RPMI7951 (cell line): ENCODE measurements at places on chromosomes 4 and X. TPM values are rescaled to one million over a fixed set of nuclear protein-coding genes. Genes with fewer than 3 reads are reported as not detected.

Gene GRIA2
- not detected in 2 replicates for total RNA-seq

Gene TLR10
- total RNA-seq = 0.10 TPM in 1 of 2 replicates, not detected in the other

Gene NOX1
- not detected in 2 replicates for total RNA-seq

Gene AREG
- 2.4 and 4.1 TPM in 2 replicates for total RNA-seq

Gene CSN2
- not detected in 2 replicates for total RNA-seq

Gene MAGEE1
- 1.3 and 3.6 TPM in 2 replicates for total RNA-seq

Gene FAM47E
- 0.20 and 1.4 TPM in 2 replicates for total RNA-seq

Gene FOXR2
- 1.2 and 2.0 TPM in 2 replicates for total RNA-seq

Gene ZRSR2
- 2.8 and 4.5 TPM in 2 replicates for total RNA-seq

Gene TIMM17B
- total RNA-seq = 75.1 and 106 TPM in 2 replicates

Gene ZGRF1
- 11.6 and 21.6 TPM in 2 replicates for total RNA-seq
